Right atrium auricular region (tissue), 2 donors: ENCODE measurements at places on chromosomes 3 and 15. TPM values are rescaled to one million over a fixed set of nuclear protein-coding genes. Genes with fewer than 3 reads are reported as not detected.

- no peak for DNase-seq
Observed at GRCh38 chr15:66115568-66116206, 137.9 kb downstream of the MEGF11 start.

- DNase-seq = no peak
Observed at GRCh38 chr15:94503293-94503692, 271.9 kb downstream of the MCTP2 start.

RAB5A gene
- total RNA-seq = 39.7 TPM

NOX5 gene
- total RNA-seq = 0.19 TPM

DNA sequence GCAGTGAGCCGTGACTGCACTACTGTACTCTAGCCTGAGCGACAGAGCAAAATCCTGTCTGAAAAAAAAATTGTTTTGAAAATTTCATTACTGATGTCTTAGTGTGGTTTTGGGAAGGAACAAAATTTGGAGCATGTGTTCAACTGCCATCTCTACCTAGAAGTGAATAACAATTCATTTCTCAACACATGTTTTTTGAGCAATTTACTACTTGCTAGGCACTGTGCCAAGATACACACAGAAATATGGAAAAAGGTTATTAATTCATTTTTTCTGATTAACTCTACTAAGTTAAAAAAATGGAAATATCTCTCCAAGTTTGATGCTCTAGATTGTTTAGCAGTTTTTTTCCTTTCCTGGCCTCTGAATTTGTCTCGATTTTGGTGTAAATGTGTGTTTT, 5.2 kb upstream of the TCF12 start:
- DNase-seq = no peak

DNA sequence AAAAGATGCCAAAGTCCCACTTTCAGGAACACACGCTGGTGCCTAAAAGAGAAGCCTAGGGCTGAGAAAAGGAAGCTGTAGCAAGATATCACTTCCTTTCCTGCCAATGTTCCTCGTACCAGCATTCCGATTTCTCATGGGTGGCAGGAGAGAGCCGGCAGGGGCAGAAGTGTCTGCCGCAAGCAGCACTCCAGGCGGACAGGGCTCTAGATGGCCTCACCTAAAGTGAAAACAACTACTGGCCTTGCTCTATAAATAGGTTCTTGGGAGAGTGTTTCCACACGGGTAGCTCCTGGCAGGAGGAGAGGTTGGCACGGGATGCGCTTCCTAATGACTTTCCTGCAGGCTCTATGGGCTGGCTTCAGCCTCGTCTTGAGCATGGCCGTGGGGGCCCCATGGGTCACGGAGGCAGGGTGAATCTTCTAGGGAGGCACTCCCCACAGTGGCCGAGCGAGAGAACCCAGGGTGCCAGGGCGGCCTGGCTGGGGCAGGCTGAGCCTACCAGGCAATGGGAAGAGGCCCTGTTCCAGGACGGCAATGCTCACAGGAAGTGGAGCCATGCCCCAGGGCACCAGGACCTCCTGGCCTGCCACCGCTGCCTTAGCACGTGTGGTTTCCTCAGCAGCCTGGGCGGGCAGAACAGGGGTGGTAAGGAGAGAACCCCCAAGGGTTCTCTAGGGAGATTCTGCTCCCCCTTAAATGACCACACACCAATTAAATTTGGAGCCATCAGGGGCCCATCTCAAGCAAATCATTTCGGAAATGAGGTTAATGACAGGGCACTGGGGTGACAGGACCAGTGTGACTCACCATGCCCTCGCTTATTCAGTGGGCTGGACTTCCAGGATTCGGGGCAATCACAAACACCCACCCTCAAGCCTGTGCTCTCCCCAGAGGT, 14.6 kb upstream of the DUSP7 start:
- no peak for DNase-seq

DNA sequence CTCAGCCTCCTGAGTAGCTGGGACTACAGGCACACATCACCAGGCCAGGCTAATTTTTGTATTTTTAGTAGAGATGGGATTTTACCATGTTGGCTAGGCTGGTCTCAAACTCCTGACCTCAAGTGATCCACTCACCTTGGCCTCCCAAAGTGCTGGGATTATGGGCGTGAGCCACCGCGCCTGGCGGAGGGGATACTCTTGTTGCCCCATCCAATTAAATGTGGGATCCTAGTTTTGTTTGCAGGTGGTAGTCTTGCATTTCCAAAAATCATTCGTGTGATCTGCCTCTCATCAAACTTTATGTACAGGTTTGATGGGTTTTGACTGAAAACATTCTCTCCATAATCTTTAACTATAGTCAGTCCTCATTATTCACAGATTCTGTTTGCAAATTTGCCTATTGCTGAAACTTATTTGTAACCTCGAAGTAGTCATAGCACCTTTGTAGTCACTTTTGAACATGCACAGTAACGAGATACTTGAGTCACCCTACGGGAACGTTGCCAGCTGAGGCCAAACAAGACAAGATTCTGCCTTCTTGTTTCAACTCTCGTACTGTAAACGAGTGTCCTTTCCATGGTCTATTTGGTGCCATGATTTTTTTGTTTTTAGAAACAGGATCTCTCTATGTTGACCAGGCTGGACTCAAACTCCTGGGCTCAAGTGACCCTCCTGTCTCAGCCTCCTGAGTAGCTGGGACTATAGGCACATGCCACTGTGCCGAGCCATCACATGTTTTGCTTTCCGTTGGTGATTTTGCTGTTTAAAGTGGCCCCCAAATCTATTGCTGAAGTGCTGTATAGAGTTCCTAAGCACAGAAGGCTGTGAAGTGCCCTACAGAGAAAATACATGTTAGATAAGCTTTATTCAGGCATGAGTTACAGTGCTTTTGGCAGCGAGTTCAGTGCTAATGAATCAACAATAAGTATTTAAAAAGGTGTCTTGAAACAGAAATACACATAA, 8.1 kb upstream of the MAPK6 start:
- peak; percentile 36 for DNase-seq

DNA sequence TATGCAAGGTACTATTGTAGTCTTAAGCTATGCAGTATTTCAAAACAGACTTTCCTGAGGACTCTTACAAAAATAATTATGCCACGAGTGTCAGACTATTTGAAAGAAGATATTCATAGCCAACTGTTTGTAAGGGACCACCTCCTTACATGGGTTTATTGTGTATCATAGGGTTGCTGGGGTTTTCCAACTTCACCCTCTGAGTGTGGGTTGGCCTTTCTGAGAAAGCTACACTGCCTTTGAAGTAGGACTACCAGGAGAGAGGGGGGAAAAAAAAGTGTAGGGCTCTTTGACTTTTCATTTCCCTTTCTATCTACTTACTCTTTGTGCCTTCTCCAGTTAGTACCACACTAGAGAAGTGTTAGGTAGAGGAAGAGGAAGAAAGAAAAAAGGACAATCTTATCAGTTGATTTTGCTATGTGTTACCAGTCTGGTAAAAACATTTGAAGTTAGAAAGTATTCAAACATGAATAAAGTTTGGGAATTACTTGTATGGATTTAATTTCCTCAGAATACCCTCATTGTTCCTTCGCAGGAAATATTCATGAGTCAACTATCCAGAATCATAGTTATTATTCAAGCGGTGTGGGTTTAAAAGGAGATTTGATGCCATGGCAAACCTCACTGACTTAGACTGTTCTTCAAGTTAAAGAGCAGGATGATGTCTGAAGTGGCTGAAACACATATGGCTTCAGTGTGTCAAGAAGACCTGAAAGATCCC, 329.3 kb upstream of the THBS1 start:
- DNase-seq = no peak

GRCh38 chr15:64894395-64895056, 17.2 kb upstream of the ANKDD1A start:
- no peak for DNase-seq

- peak; percentile 89 for DNase-seq
Observed at GRCh38 chr3:69306239-69307185, 79.4 kb downstream of the FRMD4B start.

CPNE4 gene
- total RNA-seq = 28.0 TPM

DNA sequence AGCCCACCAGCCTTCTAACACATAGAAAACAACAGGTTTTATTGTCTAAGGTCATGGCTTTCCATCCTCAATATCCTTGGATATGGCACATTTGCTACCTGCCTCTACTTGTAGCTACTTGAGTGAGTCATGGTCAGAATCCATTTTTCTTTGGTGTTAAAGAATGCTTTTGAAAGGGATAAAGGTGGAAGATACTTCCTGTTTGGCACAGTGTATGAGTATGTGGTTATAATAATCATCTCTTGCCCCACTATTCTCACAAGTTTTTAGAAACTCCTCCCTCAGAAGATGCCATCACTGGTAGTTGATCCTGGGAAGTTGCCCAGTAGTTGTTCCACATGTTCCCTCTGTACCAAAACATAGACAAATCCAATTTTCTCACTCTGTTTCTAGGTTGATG, 508.6 kb upstream of the IL12A start:
- DNase-seq = no peak

GRCh38 chr15:38053776-38054175, 119.3 kb downstream of the TMCO5A start:
- no peak for DNase-seq

DNA sequence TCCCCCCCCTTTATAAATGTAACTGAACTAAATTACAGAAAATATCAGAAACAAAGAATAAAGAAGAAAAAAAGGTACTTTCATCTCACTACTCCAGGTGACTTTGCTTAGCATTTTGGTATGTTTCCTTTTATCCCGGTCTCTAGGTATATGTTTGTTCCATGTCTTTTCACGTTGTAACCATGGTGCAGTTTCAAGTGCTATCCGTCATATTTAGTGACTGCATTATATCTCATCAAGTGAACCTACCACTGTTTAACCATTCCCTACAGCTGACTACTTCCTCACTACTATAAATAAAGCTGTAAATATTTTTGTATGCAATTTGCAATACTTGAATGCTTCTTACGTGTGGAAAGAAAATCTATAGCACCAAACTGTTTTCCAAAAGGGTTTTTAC, 2.2 kb downstream of the BTBD1 start:
- no peak for DNase-seq

DNA sequence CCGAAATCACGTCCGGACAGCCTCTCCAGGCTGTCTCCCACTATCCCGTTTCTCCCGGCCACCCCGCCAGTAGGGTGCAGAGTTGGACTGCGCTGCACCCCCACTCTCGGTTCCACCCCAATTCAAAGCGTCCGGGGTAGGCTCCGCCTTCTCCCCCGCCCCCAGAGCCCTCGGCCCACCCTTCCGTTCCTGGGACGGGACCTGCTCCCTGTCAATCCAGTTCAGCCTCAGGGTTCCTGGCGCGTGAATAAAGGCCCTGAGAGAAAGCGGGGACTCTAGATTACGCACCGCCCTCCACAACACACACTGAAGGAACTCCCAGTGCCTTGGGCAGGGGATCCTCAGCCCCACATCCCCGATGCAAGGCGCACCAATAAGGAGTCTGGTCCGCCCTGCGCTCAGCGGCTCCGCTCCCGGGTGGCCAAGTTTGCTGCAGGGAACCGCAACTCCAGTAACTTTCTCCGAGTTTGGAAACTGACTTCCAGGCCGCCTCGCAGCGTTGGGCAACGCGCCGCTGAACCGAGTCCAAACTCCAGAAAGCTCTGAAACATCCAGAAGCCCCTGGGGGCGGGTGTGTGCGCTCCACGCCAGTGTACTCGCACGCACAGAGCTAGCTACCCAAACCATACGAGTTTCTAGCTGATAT, 1.9 kb downstream of the ADAMTS9 start:
- DNase-seq = peak; percentile 88

GRCh38 chr3:125418306-125418705, 43.2 kb upstream of the ZNF148 start:
- DNase-seq = no peak

SNAPC5 gene
- 27.6 TPM for total RNA-seq

CATSPER2 gene
- total RNA-seq = 1.7 TPM

LRRC31 gene
- not detected for total RNA-seq

- no peak for DNase-seq
Observed at GRCh38 chr15:75349851-75350588, 3.2 kb downstream of the NEIL1 start.

CGNL1 gene
- 29.8 TPM for total RNA-seq

- DNase-seq = no peak
Observed at GRCh38 chr3:60086811-60087210, 1037.0 kb upstream of the CFAP20DC start.

- DNase-seq = peak; percentile 81
Observed at GRCh38 chr3:195907934-195908693, at the start of gene TNK2. Gene TNK2, minus strand, starts transcription at chr3:195908551. Its CDS starts 19,963 bp downstream, at chr3:195888588.

DNA sequence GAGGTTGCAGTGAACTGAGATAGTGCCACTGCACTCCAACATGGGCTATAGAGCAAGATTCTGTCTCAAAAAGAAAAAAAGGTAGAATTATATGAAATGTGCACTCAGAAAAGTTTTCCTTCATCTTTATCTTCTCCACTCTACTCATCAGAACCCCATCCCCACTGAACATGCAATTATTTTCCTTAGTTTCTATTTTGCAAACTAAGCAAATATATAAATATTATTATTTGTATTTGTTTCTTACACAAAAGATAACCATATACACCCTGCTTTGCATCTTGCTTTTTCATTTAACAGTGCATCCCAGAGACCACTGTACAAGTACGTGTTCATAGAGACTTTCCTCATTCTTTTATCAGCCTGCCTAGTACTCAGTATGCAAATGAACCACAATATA, 68.0 kb upstream of the ACAN start:
- no peak for DNase-seq

DNA sequence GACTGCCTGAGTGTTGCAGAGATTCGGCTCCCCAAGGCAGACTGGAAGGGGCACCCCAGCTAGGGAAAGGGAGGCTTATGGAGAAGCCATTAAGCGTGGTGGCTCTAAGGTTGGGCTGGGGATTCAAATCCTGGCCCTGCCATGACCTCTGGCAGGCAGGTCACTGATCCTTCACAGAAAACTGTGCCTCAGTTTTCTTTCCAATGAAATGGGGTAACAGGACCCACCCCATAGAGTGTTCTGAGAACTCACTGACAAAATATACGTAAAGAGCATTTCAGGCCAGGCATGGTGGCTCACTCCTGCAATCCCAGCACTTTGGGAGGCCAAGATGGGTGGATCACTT, 34.6 kb downstream of the DNASE1L3 start:
- no peak for DNase-seq

- DNase-seq = no peak
Observed at GRCh38 chr15:85642065-85642692, 152.5 kb downstream of the KLHL25 start.

GRCh38 chr3:21462141-21462540, 288.9 kb downstream of the ZNF385D start:
- DNase-seq = no peak

DNA sequence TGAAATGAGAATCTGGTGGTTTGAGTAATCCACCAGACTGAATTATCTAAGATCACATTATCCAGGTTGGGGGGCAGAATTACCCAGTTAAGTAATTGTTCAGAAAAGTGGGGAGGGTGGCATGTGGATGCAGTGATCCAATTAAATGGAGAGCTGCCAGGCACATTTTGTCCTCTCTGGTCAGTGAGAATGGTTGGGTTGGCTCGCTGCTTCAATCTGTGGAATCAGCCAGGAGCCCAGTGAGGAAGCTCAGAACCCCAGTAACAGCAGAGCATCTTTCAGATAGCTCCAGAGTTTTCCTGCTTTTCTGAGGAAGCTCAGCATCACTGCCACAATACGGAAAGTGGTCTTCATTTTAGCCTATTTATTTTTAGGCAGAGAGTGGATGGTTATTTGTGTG, 6.4 kb upstream of the EXOG start:
- no peak for DNase-seq
